ENCODE measurements at places on chromosomes 2 and 18. TPM values are rescaled to one million over a fixed set of nuclear protein-coding genes. Genes with fewer than 3 reads are reported as not detected.

- no peak for DNase-seq
These were observed 21.9 kb downstream of the FER1L5 start for GRCh38 chr2:96664366-96664925.

Gene CNTNAP5
- polyA plus RNA-seq, result 0.03 TPM

DNA sequence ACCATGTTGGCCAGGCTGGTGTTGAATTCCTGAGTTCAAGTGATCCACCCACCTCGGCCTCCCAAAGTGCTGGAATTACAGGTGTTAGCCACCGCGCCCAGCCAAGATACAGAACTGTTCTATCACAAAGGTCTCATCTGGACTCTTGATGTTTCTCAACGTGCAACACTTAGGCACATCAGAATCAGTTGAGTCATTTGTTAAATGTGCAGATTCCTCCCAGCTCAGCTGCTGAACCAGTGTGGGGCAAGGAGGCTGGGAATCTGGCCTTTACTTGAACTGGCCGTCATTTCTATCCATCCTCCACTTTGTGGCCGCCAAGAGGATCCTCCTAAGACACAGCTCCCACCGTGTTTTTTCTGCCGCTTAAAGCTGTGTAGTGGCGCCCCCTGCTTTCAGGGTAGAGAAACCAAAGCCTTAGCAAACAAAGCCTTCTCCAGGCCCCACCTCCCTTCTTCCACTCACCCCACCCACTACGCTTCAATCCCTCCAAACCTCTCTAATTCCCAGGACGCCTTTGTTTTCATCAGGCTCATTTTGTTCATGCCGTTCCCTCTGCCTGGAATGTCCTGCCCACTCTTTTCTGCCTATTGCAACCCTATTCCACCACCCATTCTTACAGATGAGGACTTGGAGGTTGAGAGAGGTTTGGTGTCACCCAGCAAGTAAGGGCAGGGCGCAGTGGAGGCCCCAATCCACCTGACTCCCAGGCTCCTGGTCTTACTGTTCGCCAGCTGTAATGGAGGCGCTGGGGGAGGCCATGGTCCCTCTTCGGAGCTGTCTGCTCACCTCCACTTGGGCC lies 776 bp upstream of the SPEG start:
- DNase-seq, result no peak

GRCh38 chr2:48205137-48205798 lies 299.0 kb upstream of the FBXO11 start:
- DNase-seq, result no peak

DNA sequence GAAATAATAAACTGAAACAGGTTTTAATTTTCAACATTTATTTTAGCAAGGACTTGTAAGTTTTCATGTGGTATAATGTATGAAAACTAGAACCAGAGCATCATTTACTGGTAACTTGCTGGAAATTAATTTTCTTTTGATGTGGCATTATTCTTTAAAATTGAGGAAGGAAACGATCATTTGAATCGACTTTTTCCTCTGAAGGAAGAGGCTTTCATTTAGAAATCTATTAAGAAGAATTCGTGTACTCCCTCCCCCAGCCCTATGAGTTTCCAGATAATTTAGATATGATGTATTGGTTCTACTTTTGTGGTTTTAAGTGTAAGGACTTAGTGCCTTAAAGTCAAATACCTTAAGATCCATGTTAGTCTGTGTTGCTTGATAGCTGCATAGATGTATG lies 2.5 kb downstream of the BABAM2 start:
- no peak for DNase-seq

DNA sequence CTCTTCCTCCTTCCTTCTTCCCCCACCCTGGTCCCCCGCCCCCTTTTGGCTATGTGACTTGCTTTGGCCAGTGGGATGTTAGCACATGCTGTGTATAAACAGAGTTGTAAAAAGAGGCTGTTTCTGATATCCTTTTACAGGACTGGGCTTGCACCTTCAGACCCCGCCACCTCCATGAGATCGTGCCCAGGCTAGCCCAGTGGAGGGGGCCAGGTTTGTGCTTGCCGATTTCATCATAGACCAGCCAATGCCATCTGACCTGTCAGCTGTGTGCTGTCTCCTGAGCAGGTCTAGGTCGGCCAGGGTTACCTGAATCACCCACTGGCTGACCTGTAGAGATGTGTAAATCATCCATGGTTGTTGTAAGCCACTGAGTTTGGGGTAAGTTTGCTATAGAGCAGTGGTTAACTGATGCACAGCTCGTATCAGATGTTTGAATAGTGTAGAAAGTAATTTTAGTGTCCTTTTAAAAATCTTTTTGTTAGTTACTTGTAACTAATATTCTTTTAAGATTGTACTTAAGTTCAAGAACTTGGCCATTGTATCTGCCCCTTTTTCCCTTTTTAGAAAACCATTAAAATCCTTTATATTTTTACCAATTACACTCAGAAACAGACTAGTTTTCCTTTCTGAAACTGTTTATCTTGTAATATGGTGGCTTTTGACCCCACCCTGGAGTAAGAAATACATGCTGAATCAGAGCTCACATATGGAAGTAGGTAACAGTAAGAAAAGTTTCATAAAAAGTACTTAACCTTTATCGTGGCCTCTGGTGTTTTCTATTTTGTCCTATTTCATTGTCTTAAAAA lies 122.0 kb upstream of the MGAT5 start:
- DNase-seq, result no peak

DNA sequence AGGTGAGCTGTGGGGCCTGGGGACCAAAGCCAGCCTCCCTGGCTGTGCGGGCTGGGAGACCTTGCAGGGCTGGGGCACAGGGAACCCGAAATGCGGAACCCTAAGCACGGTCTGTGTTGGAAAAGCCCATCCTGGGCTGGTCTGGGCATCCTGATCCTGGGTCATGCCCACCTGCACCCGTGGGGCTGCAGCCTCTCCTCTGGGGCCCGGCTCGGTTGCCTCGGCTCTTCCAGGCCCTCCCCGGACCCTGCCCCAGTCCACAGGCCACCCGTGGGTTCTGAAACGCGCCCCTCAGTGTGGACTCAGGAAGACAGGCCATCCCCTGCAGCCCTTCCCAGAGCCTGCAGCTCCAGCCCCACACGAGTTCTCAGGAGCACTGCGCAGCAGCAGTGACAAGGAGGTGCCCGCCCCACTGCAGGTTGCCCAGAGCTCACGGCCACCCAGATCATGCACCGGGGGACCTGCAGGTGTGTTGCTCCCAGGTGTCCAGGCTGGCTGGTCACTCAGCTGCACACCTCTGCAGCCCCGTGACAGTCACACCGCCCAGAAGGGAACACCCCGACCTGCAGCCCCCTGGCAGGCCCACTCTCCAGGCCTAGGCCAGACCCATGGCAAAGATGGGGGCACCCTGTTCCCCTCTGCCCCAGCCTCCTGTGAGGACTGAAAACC lies 12.2 kb upstream of the NFATC1 start:
- no peak for DNase-seq

- no peak for DNase-seq
These were observed 226.7 kb downstream of the GULP1 start for GRCh38 chr2:188518381-188518780.

Gene SMCHD1
- 81.0 TPM for polyA plus RNA-seq

- no peak for DNase-seq
These were observed 22.4 kb downstream of the USP40 start for GRCh38 chr2:233544200-233544610.

DNA sequence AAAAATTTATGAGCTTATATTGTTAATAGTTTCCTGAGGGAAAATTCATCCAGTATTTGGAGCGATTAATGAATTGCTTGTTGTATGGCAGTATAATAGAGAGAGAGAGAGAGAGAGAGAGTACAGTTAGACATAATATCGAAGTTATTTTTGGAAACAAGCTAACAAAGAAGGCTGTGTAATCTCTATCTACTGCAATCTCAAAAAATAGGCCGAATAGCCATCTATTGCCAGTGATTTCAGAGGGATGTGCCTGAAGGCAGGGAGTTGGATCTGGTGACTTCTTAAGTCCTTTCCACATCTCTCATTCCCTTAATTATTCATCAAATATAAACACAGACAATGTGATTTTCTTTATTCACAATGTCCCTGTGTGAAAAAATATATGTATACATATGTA lies 433.1 kb upstream of the RAB12 start:
- DNase-seq, result no peak

Gene OSGEPL1
- 27.7 TPM for polyA plus RNA-seq

Gene ATP6V1C2
- polyA plus RNA-seq, result 3.6 TPM
